Fibroblast of skin of right biceps (primary cell): ENCODE measurements at places on chromosomes 5 and 9.

- peak; percentile 73 for DNase-seq
Observed at GRCh38 chr9:35114840-35115628, 628 bp downstream of the ATOSB start.

GRCh38 chr5:127031863-127032232 is 1.5 kb upstream of the MARCHF3 start:
- DNase-seq, result no peak

DNA sequence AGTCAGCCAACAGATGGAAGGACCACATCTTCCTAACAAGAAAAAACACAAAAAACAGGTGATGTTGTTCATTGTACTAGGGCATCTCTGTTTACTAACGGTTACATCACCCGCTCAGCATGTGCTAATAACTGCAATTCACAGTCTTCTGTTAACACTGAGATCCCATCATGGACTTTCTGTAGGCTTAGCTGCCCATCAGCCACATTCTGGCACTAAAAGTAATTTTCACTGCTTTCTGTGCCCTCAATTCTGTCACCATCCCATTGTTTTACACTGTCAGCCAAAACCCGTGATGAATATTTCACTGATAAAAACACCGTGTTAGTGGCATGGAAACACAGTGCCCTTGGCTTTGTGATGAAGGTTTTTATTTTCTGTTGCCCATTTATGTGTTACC is 64.6 kb downstream of the CAST start:
- DNase-seq, result no peak

DNA sequence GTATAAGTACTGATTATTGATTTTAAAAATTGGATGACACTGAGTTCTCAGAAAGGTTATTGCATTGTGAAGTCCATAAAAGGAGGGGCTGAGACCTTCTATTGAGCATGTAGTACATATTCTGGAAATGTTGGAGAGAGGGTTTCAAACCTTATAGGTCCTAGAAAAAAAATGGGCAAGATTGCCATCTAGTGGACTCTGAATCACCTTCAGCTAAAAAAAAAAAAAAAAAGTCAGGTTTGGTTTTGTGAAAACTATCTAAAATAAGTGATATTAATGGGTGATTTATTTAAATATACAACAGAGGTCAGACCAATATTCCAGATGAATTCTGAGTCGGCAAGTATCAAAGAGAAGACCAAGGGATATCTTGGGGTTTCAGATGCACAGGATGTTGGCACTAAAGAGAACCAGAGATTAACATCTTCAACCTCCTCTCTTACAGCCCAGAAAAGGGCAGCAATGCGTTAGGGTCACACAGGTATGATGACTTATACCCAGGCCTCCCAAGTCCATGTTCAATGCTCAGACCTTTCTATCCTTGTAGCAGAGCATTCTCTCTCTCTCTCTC is 109.8 kb upstream of the NMUR2 start:
- peak; percentile 8 for DNase-seq

GRCh38 chr5:89628876-89629635 is 746.1 kb upstream of the MEF2C start:
- peak; percentile 41 for DNase-seq

- no peak for DNase-seq
Observed at GRCh38 chr5:98975223-98975622, 46.4 kb upstream of the CHD1 start.

- DNase-seq, result peak; percentile 56
Observed at GRCh38 chr9:137021979-137022661, 5.9 kb downstream of the ABCA2 start.

DNA sequence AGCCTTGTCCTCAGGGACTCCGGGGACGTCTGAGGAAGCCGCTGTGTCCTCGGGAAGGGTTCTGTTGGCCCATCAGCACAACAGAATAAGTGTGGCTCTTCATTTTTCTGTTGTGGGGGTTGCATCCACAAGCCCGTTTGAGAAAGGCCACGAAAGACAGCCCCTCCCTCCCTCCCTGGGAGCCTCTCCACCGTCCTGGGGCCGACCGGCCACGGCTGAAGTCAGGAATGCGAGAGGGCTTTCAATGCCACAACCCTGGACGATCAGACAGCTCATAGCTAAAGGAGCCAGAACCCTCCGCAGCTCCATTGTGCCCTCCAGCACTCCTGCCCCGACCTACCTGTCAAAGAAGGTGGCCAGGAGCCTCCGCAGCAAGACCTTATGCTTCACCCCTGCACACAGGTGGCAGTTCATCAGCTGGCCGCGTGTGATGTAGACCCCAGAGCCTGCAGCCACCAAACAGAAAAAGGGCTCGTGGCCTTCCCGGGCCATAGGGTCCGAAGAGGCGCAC is 52.4 kb upstream of the UBAC1 start:
- no peak for DNase-seq

GRCh38 chr9:21817176-21817575 is 14.7 kb downstream of the MTAP start:
- peak; percentile 54 for DNase-seq

- peak; percentile 4 for DNase-seq
Observed at GRCh38 chr5:108141676-108142075, 240.2 kb downstream of the FBXL17 start.

GRCh38 chr5:74303578-74303977 is 336.9 kb downstream of the ENC1 start:
- peak; percentile 12 for DNase-seq

DNA sequence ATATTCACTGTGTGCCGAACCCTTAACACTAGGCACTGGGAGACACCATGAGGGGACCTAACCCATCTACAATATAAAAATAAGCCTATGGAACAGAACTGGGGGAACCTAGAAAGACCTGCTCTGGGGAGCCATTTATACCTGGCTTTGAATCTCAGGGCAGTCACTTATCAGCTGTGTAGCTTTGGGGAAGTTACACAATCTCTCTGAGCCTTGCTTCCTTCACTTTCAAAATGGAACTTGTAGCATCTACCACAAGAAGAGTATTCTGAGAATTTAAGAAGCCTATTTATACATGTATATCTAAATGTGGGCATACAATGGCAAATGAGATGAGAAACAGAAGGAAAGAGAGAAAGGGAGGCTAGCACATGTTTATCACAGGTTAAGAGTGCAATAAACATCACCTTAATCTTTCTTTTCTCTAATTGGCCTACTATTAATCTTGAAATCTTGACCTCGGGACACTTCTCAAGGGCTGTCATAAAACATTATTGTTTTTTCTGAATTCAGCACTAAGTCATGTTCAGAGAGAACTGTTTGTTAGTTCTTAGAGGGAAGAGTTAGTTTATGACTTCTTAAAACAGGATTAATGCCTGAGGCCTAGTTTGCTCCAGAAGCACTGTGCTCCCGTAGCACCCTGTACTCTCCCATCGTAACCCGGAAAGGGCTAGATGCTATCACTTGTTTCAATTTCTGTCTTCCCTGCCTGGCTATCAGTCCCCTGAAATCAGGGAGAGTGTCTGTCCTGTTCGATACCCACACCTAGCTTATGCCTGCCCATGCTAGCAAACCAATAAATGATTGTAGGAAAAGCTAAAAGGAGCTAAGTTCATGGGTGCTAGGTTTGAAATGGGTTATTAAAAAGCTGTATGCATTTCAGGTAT is 606.4 kb upstream of the CLINT1 start:
- DNase-seq, result no peak

DNA sequence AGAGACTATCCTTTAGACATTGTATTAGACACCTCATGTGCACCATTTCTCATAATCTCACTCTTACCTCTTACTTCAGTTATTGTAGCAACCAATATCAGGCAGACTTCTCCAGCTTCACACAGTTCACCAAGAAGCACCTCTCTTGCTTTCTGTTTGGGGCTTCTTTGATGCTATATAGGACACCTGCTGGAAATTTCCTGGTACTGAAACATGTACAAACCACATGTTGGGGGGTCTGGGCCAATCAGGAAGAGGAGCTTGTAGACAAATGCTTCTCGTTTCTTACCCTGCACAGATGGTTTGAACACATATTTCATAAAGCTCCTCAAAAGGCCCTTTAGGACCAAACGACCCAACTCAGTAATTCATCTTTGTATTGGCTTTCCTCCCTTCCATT is 212.1 kb downstream of the IZUMO3 start:
- no peak for DNase-seq

GRCh38 chr9:21080793-21081192 is 3.1 kb upstream of the IFNB1 start:
- DNase-seq, result no peak

GRCh38 chr9:129596541-129597331 is 24.2 kb downstream of the C9orf50 start:
- peak; percentile 84 for DNase-seq

DNA sequence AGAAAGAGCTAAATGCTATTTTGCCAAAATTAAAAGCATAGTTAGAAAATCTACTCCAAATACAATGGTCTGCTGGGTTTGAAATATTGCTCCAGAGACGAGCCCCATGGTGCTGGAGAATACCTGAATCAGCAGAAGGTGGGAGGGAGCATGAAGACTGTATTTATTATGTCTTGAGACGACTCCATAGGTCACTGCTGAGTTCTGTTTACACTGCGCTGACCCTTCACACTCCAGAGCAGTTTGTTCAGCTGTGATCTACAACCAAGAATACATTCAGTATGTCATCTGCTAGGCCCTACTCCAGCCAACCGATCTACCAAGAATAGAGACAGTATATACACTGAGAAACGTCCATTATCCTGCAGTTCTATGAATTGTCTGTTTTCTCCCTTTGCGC is 150.5 kb downstream of the TLE1 start:
- no peak for DNase-seq

GRCh38 chr5:141814064-141814964 is 63.9 kb downstream of the PCDH1 start:
- no peak for DNase-seq

DNA sequence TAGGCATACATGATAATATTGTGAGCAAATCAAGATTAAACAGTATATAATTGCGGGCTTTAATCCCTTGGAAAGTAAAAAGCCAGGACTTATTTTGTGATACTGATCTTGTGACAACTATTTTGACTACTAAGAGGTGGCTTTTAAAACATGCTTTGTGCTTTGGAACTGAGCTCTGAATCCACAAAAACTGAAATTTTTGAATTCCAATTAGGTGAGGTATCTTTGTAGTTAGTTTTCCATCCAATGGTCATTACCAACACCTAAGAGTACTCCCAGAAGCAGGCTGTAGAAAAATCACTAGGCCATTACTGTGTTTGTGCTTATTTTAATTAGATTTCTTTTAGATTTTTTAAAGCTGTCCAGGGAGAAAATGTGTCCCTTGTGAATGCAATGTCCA is 559.5 kb upstream of the WWC1 start:
- DNase-seq, result peak; percentile 58

DNA sequence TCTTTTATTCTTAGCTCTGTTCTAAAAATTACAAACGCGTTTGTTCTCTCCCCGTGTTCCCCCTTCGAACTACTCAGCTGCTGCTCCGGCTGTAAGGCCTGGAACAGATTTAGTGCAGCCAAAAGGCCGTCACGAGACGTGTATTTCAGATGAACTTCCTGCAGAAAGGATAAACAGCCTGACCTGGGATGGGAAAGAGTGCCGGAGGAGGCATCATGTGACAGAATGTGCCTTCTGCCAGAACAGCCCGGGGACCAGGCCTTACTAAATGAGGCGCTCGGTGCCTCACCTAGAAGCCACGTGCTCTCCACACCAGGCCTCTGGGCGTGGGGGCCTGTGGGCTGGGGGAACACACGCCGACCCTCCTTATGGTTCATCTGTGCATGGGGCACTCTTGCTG is 94.7 kb downstream of the PPARGC1B start:
- no peak for DNase-seq

- no peak for DNase-seq
Observed at GRCh38 chr5:19960451-19960850, 27.5 kb downstream of the CDH18 start.

- DNase-seq, result peak; percentile 17
Observed at GRCh38 chr5:112784726-112785125, 47.0 kb downstream of the APC start.

DNA sequence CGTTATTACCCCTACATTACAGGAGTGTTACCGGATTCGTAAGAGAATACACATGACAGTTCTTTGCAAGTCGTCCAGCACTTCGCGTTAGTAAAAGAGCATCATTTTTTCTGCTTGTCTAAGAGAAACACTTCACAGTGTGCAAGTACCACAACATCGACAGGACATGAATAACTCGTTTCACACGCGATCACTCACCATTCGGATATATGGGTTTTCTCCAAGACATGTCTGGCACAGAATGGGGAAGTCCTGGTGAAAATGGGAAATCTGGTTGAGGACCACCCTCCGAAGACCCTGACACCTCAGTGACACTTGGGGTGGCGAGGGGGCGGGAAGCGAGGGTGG is 642 bp downstream of the RBM22 start:
- no peak for DNase-seq

GRCh38 chr9:89377411-89377810 is 59.1 kb downstream of the SECISBP2 start:
- no peak for DNase-seq

- DNase-seq, result no peak
Observed at GRCh38 chr5:5025774-5026408, 114.2 kb upstream of the ADAMTS16 start.

- no peak for DNase-seq
Observed at GRCh38 chr9:134134949-134135342, 936 bp upstream of the WDR5 start.
